ENCODE measurements at places on chromosomes 3 and 15.
A peak's percentile ranks its signal among the peaks of the same experiment; 100 is the strongest.

- DNase-seq: no peak
These were observed 52.0 kb downstream of the CD200R1L start for GRCh38 chr3:112794622-112795172.

DNA sequence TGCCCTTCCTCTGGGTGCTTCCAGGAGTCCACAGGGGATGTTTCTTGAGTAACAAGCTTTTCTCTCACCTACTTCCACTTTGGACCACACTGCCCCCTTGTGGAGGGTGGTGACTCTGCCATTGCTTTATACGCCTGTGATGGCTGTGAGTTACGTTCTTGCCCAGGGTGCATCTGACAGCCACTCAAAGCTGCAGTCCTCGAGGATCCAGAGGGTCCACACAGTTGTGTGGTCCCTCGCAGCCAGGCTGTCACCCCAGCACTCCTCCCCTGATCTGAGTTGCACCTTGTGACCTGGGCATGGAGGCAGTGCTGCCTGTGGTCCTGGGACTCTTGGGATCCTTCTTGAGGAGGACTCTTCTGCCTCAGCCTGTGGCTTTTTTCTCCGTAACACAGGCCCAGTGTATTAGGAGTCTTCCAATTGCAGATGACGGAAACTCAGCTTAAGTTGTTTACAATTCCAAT lies 23.4 kb downstream of the FOXL2 start:
- DNase-seq: peak; percentile 86

DNA sequence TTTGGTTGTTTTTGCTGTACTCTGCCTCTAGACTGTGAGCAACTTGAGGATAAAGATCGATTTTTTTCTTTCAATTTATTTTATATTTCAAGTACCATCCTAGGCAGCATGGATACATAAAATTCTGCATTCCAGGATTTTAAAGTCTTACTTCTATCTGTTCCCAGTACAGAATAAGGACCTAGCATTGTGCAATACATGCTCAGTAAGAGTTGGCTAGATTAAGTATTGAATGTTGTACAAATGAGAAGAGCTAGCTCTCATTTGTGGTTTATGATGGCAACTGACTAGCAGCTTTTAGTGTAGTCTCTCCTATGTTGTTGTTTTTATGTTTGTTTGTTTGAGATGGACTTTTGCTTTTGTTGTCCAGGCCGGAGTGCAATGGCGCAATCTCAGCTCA lies 222.7 kb downstream of the TP63 start:
- DNase-seq: no peak

DNA sequence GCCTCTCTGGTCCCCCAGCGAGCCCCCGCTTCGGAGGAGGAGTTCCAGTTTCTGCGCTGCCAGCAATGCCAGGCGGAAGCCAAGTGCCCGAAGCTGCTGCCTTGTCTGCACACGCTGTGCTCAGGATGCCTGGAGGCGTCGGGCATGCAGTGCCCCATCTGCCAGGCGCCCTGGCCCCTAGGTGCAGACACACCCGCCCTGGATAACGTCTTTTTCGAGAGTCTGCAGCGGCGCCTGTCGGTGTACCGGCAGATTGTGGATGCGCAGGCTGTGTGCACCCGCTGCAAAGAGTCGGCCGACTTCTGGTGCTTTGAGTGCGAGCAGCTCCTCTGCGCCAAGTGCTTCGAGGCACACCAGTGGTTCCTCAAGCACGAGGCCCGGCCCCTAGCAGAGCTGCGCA lies 3.5 kb downstream of the PML start:
- no peak for DNase-seq

GRCh38 chr15:101027273-101027901 lies 108.2 kb downstream of the LRRK1 start:
- DNase-seq: no peak

Measured in NCI-H2081 (cell line).